Fibroblast of skin of right quadriceps (primary cell): ENCODE measurements at places on chromosomes 16 and 17.
A peak's percentile ranks its signal among the peaks of the same experiment; 100 is the strongest.

DNA sequence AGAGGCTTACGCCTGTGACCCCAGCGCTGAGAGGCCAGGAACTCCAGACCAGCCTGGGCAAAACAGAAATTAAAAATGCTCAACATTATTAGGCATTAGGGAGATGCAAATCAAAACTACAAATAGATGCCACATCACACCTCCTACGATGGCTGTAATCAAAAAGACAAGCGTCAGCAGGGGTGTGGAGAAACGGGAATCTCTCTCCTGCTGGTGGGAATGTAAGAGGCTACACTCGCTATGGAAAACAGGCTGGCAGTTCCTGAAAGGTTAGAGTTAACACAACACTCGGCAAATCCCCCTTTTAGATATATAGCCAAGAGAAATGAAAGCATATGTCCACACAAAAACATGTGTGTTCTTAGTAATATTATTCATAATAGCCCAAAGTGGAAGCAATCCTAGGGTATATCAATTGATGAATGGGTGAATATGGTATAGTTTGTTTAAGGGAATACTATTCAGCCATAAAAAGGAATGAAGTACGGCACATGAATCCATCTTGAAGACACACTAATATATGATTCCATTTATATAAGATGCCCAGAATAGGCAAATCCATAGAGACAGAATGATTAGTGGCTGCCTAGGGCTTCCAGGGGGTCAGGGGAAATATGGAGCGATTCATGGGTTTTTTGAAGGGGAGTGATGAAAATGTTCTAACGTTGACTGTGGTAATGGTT is 1.8 kb upstream of the NPRL3 start:
- DNase-seq: no peak

DNA sequence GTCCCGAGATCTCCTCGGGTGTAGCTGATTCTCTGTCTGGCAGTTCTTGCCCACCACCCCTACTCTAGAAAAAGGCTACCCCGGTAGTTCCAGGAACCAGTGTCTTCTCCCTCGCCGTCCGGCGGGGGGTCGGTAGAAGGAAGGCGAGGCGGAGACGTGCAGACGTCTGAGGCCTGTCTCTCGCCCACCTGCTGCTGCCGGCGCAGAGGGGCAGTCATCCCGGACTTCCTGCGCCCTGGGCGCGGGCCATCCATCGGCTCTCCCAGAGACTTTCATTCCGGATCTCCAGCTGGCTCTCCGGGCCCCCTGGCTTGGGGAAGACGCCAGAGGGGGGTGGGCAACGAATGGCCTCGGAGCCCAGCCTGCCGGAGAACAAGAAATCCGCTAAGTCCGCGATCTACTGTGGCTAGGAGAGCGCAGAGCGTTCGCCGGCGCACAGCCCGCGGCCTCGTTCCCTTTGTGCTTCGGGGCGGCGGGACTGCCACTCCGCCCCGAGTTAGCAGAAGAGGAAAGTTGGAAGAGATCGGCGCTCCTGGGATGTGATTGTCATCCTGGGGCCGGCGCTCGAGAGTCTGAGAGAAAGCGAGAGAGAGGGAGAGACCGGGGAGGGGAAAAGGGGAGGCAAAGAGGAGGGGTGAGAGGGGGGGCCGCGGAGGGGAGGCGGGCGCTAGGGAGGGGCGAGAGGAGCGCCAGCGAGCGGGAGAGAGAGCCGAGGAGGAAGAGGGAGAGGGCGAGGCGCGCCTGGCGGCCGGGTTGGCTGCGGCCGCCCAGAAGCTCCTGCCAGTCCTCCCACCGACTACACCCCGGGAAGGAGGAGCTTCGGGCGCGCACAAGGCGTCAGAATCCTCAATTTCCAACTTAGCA is at the start of gene IRX5:
IRX5 (plus strand) TSS at position 861 of the 864 bp plus-strand sequence. CDS start 334 bp downstream, outside the sequence.
- DNase-seq: peak; percentile 99

GRCh38 chr17:3851461-3852100 is 5.5 kb upstream of the NCBP3 start:
- no peak for DNase-seq

DNA sequence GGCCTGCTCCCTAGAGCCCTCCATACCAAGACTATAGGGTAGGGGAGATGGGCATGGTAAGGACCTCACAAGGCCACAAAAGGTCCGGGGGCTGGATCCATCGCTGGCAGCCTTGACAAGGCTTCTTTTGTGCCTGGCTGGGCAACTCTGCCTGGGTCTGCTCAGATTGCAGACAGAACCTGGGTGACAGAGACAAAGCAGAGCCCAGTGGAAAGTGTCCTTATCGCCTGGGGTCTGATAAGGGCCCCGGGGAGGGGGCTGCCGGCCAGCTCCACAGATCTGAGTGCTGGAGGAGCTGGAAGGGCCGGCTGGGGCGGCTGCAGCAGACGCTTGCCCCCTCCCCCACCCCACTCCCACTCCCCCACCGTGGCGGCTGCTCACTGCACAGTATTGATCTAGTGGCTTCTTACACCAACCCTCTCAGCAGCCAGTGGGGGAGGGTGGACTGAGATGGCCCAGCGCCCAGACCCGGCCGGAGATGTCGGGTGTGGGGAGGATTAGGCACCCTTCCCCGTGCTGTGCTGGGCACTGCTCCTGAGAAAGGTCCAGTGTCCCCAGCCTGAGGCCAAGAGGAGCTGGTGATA is 7.2 kb downstream of the MMP15 start:
- DNase-seq: no peak

GRCh38 chr16:19822533-19822932 is 62.1 kb downstream of the GPRC5B start:
- peak; percentile 58 for DNase-seq

- no peak for DNase-seq
These were observed 119.9 kb upstream of the TMEM97 start for GRCh38 chr17:28199115-28199514.

GRCh38 chr16:49399594-49400364 is 26.2 kb downstream of the C16orf78 start:
- DNase-seq: no peak

DNA sequence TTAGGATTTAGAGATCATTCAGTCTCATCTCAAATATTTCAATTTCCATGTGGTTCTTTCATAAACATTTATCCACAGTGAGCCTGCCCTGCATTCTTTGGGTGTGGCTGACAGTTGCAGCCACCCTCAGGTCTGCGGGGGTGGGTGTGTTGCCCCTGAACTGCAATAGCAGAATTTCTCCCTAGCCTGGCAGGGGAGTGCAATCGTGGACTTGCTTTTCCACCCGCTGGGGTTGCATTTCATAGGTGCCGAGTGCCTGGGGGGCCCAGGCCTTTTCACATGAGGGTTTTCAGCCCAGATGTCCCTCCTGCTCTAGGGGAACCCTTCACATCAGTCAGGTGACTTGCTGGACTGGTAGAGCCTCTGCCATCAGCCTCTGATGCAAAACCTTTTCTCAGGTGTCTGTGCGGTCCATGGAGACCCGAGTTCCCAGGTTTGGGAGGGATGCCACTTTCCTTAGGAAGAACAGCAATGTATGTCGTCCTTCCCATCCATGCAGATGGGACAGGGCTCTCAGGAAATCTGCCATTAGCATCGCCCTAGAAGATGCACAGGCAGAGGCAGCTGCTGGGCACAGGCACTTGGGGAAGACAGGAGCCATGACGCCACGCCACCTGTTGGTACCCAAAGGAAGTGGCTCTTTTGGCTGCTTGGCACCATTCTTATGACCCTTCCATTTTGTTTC is 2.4 kb upstream of the USP36 start:
- no peak for DNase-seq

DNA sequence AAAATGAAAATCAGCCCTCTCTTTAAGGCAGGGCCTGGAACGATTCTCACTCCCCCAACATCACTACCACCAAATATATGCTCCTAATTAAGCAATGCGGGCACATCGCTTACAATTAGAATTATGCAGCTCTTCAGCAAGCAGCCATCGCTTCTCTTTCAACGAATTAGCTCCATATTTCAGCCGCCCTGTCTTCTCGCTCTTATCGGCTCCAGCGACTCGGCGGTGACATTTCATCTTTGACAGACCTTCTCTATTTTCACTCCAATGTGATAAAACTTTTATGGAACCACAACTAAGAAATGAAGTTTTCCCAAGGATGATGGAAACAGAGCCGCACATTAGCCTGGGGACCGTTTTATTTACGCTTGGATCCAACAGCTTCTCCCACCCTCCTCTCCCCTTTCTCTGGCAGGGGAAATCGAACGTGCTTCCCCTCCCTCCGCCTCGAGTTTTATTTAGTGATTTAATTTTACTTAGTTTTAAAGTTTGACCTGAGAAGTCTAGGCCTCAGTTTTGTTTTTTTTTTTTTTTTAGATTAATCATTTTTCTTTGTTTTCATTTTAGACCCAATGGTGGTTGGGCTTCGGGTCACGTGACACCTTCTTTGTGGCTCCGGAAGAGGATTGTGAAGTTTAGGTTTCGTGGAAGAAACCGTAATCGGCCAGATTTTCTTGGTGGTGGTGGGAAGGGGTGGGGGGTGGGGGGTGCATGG is 3.1 kb upstream of the HOXB2 start:
- peak; percentile 74 for DNase-seq

DNA sequence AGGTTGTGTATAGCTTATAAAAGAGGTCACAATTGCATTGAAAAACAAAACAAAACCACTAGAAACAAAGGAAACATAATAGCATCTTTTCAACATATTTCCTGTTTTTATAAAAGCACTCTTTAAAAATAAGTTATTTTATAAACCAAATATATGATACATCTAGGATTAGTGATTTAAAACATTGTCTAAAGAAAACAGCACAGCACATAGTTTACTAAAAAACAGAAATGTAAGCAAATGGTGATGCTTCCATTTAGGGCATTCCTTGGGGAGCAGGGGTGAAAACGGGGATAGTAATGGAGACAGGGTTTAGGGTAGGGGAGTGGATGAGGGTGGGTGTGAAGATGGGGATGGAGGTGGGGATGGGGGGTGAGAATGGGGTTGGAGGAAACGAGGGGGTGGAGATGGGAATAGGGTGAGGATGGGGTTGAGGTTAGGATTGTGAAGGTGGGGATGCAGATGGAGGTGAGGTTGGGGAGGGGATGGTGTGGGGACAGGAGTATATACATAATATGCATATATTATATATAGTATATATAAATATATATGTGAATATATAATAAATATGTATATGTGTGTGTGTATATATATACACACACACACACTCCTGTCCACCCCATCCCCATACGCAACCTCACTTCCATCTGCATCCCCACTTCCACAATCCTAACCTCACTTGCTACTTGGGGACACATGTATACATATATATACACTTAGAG is 1519.5 kb downstream of the CDH11 start:
- DNase-seq: no peak

DNA sequence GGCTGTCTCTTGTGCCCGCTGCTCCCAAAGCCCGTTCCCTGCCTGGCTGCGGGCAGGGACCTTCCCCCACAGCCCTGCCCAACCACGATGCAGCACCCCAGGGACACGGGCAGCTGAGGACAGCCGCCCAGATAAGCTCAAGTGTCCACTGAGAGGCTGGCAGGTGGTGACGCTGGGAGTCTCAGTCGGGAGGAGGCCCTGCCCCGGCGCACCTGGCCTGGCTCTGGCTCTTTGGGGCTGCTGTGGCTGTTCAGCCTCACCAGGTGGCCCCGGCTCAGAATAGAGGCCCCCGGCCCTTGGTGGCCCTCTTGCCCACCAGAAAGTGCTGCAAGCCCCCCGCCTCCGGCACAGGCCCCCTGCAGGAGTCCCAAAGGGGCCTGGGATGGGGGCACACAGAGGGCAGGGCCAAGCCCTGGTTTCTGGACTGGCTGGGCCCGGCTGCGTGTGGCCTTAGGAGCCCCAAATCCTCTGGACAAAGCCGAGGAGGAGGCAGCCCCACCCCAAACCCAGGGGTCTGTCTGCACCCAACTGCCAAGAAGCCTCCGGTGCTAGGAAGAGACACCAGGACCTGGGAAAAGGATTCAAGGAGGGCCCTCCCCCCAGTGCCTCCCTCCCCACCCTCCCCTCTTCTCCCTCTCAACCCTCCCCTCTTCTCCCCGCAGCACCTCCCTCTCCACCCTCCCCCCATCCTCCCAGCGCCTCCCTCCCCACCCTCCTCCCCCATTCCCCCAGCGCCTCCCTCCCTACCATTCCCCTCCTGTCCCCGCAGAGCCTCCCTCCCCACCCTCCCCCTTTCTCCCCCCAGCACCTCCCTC is 5.3 kb downstream of the NTHL1 start:
- no peak for DNase-seq

DNA sequence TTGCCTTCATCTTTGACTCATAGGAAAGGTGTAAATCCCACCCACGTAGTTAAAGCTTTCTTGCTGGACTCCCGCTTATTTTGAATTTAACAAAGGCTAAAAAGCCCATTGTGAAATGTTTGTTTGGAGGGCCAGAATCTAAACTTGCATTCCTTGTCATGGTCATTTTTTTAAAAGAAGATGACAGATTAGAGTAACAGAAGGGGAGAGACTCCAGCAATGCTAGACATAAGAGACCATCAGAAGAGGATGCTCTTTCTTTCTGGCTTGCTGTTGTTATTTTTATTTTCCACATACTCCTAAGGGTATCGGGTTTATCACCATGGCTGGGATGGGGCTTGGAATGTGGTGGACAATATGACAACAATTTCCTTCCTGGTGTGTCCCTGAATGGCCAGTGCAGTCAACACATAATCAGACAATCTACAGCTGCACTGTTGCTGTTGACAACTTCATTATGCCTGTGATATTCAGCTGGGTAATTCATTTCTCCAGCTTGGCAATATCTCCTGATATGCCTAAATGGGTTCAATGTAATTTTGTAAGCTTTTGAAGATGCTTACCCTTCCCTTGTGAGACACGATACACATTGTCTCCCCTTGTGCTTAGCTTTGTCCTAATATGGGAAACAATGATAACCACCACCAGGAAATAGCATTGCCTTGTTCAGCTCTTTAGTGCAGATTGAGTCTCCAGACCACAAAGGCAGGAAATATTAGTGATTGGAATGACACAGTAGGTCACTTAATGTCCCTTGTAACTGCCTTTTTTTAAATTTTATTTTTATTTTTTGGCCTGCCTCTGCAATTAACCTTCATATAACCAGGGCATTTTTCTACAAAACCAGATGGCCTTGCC is 164.3 kb downstream of the ANKFN1 start:
- DNase-seq: peak; percentile 29

GRCh38 chr17:64095144-64095882 is 34.6 kb downstream of the ERN1 start:
- DNase-seq: no peak

- DNase-seq: no peak
These were observed 11.1 kb downstream of the TLE7 start for GRCh38 chr16:71430744-71431143.

DNA sequence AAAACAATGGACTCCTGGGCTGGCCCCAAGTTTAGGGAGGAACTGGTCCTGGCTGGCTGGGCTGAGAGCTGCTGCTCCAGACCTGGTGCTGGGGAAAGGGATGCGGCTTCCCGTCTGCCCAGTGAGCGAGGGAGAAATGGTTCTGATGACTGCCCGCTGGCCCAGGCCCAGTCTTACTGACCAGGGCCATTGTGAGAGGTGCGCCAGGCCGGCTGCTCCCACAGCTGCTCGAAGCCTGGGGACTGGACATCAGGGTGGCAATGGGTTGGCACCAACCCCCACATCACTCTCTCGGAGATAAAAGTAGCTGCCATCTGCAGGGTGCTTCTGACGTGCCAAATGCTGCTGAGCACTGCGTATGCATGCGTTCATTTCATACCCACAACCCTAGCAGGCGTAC is 53.2 kb downstream of the IRF8 start:
- DNase-seq: no peak

- DNase-seq: no peak
These were observed 19.3 kb upstream of the ASGR2 start for GRCh38 chr17:7133916-7134315.
